ENCODE measurements at places on chromosomes 4 and X. TPM values are rescaled to one million over a fixed set of nuclear protein-coding genes. Genes with fewer than 3 reads are reported as not detected.

MAGEE2 gene
- 5.3 TPM for total RNA-seq

VCX gene
- not detected for total RNA-seq

S100G gene
- total RNA-seq = not detected

CLDN34 gene
- not detected for total RNA-seq

SCD5 gene
- total RNA-seq = 270 TPM

COL25A1 gene
- 16.9 TPM for total RNA-seq

CXorf38 gene
- 10.6 TPM for total RNA-seq

WFS1 gene
- 5.9 TPM for total RNA-seq

TEC gene
- total RNA-seq = 4.7 TPM

MOSPD2 gene
- total RNA-seq = 22.2 TPM

CHST7 gene
- 5.0 TPM for total RNA-seq

GAB3 gene
- 0.94 TPM for total RNA-seq

SPOCK3 gene
- 10.3 TPM for total RNA-seq

CT45A5 gene
- total RNA-seq = not detected

PAK3 gene
- total RNA-seq = 105 TPM

MMGT1 gene
- total RNA-seq = 16.9 TPM

Measured in parietal lobe (tissue), 2 donors.